ENCODE measurements at places on chromosomes 5 and 9.

GRCh38 chr9:121262953-121263352, 5.0 kb upstream of the GSN start:
- no peak for DNase-seq

DNA sequence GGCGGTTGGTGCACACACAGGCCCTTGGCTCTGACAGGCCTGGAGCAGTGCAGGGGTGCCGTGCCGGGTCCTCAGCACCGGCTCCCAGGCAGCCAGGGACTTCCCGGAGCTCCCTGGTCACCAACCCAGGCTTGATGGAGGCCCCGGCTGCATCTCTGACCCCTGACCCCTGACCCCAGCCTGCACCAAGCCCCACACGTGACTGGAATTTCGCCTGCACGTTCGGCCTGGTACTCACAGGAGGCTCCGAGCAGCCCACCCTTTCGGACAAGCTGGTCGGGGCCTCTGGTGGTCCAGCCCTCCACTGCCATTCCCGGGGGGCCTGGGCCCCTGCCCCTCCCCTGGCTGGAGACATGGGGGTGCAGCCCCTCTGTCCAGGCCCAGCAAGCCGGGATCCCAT, 25.4 kb upstream of the UBAC1 start:
- DNase-seq, result no peak

GRCh38 chr9:36486933-36487481, 85.7 kb upstream of the MELK start:
- no peak for DNase-seq

GRCh38 chr5:13510616-13511015, 433.9 kb downstream of the DNAH5 start:
- DNase-seq, result no peak

GRCh38 chr9:121372239-121373010, 2.4 kb upstream of the STOM start:
- peak; percentile 57 for DNase-seq

DNA sequence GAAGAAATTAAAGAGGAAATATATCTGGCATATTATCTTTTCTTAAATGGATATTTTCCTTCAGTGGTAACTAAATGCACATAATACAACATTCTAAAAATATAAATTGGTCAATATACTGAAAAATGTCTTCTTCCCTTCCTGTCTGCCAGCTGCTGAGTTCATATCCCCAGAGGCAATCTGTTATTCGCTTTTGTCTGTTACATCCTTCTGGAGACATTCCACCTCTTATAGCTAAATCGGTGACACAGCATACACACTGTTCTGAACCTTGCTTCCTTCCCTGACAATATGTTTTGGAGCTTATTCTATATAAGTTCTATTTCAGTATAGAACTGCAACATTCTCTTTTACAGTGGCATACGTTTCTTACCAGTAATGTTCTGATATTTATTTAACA, 147.8 kb downstream of the TENT4A start:
- DNase-seq, result no peak

- DNase-seq, result no peak
These were observed 84.9 kb upstream of the HSPA9 start for GRCh38 chr5:138660051-138660572.

DNA sequence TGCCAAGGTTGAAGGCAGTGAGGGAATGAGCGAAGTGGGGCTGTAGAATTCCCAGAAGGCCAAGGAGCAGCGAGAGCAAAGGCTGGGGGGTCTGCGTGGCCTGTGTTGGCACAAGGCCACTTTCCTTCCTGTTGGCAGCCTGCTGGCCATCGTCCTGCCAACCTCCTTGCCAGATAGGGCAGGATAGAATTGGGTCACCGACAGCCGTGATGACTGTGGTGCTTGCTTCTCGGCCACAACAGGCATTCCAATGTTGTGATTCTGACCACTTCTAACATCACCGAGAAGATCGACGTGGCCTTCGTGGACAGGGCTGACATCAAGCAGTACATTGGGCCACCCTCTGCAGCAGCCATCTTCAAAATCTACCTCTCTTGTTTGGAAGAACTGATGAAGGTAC, 18.9 kb downstream of the TRIP13 start:
- DNase-seq, result no peak

DNA sequence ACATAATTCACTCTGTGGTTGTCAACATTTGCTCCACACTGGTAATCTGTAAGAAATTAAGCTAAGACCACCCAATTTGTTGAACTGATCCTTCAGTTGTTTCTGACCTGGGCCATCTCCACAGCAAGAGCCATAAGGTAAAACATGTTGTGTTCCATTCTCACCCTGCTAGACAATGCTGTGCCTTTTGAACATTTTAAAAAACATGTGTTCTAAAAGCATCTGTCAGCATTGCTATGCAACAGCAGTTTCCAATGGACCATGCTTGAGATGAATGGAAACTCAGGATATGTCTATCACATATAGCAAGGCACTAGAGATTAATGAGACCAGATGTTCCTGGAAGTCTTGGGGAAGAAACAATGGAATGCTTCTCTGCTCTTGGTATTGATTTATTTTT, 455.1 kb upstream of the RGMB start:
- no peak for DNase-seq

DNA sequence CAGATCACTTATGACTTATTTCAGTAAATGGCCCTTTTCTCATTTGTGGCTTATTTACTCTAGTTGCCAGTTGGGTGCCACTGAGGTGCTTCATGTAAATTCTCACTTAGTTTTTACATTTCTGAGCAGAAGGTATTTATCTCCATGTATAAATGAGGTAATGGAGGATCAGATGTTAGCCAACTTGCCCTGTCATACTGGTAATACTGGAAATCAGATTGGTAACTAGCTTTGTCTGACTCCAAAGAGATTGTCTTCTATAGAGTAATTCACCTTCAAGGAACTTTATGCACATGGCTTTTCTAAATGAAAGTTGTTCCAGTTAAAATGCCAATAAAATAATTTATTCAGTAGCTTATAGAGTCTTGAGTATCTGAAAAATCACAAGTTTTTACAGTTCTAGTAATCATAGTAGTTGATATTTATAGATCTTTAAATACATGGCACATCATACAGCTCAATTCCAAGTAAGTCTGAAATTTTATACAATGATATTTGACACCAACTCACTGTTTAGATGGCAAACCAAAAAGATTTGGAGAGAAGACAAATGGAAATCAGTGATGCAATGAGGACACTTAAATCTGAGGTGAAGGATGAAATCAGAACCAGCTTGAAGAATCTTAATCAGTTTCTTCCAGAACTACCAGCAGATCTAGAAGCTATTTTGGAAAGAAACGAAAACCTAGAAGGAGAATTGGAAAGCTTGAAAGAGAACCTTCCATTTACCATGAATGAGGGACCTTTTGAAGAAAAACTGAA, 28.8 kb downstream of the RAB14 start:
- DNase-seq, result no peak

DNA sequence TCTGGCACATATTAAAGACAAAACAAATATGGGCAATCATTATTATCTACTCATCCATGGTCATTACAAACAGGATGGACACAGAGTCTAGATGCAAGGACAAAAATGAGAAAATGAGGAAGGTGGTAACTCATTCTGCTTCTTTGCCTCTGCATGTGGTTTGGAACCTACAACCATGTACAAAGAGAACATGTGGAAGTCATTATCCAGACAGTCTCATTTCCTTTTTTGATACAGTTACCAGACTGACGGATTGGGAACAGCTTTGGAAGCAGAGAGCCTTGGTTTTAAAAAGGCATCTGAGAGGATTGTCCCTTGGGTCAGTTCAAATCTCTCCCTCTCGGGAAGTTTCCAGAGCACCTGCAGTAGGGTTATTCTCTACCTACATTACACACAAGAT, 433.4 kb upstream of the TNC start:
- DNase-seq, result no peak

DNA sequence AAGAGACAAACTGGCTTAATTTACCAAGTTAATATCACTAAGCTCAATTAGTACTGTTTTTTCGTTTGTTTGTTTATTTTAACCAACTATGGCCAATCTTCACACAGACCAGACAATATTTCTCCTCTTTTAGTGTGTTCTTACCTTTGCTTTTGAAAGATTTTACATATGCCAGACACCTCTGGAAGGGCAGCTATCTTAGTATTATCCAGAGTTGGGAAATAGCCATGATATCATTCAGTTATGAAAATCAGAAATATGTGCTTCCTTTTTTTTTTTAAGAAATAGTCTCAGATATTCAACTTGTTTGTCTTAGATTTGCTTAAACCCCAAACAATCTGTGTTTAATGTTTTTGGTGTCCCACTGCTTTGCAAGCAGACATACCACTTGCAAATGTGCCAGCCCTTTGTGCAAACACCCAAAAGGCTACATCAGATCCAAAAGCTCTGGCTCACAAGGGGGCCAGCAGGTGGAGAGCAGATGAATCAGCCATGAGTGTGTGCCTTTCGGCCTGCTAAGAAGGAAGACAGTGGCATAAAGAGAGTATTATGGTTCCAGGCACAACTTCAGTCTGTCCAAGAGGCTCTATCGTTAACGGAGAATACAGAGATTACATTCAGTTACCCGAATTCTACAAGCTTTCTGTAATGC, 147.6 kb downstream of the EFNA5 start:
- DNase-seq, result no peak

GRCh38 chr5:142420561-142421227, 95.9 kb upstream of the SPRY4 start:
- no peak for DNase-seq

DNA sequence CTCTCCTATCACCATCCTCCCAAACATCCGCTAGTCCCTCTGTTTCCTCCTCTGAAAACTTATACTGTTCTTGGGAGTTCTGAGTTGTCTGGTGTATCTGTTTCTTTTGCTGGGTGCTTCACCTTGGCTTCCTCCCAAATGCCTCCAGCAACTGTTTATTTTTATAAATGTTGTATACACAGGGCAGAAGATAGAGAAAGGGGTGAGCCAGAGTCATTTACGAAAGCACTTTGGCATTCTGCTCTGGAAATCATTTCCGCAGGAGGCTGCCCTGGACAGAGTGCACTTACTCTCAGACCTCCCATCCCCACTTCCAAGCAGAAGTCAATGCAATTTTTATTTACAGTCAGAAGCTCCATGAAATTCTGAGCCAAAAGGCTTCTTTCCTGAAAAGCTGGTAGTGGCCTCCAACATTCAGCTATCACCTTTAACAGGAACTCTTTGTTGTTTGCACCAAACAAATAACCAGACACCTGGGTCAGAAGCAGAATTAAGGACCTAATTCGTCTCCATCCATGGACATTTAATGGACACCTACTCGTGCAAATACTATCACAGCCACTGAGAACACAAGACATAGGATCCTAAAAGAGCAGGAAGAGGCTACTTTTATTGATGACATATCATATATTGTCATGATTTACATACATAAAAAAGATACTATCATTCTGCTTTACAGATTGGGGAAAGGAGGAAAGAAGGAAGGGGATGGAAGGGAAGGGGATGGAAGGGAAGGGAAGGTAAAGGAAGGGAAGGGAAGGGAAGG, 229.5 kb upstream of the PAPPA start:
- peak; percentile 92 for DNase-seq

GRCh38 chr9:136626066-136626725, 36.5 kb upstream of the EGFL7 start:
- DNase-seq, result no peak

DNA sequence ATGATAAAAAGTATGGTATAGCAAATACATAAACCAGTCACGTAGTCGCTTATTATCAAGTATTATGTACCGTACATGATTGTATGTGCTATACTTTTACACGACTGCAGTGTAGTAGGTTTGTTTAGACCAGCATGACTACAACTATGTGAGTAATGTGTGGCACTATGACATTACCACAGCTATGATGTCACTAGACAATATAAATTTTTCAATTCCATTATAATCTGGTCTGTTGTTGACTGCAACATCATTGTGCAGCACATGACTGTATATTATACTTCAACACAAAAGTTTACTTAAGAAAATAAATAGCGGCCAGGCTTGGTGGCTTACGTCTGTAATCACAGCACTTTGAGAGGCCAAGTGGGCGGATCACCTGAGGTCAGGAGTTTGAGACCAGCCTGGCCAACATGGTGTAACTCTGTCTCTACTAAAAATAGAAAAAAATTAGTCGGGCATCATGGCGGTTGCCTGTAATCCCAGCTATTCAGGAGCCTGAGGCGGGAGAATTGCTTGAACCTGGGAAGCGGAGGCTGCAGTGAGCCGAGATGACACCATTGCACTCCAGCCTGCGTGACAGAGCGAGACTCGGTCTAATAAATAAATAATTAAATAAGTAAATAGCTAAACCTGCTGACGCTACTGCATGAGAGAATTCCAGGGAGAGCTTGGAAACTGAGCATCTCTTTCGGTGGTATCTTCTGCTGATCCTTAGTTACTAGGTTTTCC, 24.6 kb upstream of the JADE2 start:
- DNase-seq, result no peak

DNA sequence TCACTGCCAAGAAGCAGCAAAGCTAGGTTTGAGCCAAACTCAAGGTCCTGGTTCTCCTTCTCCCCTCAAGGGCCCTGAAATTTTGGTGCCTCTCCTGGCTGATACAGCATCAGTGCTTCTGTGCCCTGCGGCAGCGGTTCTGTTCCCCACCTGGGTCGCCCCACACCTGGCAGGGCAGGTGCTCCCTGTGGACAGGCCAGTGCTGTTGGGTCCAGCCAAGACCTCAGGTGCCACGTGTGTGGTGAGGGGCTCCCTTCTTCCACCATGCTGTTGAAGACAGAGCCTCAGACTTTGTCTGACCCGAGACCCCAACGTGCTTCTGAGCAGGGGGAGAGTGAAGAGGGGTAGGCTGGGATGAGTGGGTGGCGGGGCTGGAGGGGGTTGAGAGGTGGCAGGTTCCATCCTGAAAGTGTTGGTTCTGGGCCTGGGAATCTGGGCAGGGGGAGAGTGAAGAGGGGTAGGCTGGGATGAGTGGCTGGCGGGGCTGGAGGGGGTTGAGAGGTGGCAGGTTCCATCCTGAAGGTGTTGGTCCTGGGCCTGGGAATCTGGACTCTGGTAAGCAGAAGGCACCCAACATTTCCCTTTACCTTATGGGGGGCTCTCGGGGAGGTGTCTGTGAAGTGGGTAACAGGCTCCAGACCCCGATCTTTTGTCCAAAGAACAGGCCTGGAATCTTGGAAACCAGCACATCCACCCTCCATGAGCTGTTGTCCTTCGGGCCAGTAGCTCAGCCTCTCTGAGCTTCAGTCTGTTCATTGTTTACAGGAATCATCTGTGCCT, 2.3 kb downstream of the PLEKHG4B start:
- no peak for DNase-seq

GRCh38 chr9:108707120-108707519, 148.7 kb downstream of the ACTL7B start:
- no peak for DNase-seq

DNA sequence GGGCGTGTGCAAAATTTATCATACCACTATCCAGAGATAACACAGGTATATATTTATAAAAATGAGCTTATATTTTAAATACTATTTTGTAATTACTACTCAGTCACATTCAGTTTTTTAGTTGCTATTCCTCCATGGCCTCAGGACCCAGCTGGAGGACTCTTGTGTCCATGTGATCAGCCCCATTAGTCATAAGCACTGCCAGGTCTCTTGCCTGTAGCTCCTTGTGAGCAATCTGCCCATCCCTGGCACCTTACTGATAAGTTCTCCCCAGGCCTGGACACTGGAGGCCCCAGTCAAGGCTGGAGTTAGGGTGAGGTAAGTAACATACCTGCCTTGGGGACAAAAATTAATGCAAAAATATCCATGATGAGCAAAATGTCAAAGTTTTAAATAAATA, 29.5 kb upstream of the ADRB2 start:
- DNase-seq, result no peak

GRCh38 chr9:8832955-8833354, 1033.4 kb upstream of the DMAC1 start:
- DNase-seq, result no peak
